ENCODE measurements at places on chromosomes 4 and X. TPM values are rescaled to one million over a fixed set of nuclear protein-coding genes. Genes with fewer than 3 reads are reported as not detected.

The UGT2B10 gene
- 1.5 TPM for polyA plus RNA-seq

The GRIA2 gene
- polyA plus RNA-seq = 1.6 TPM

The STAP1 gene
- polyA plus RNA-seq = 3.0 TPM

The KIF4A gene
- polyA plus RNA-seq = 2.4 TPM

The FRMPD3 gene
- 0.74 TPM for polyA plus RNA-seq

- no peak overlapping the region for H3K4me3 ChIP-seq
- no peaks in the 10 kb centered on the region for H3K36me3 ChIP-seq
- H3K27me3 ChIP-seq = no peaks in the 10 kb centered on the region
- no peak overlapping the region for H3K27ac ChIP-seq
- DNase-seq = no peak
- H3K4me1 ChIP-seq = no peaks in the 10 kb centered on the region
Observed at GRCh38 chrX:106973433-106974149, 26.4 kb downstream of the MORC4 start.

GRCh38 chr4:4284827-4285618, 4.9 kb downstream of the LYAR start:
- H3K27me3 ChIP-seq = no peaks in the 10 kb centered on the region
- no peak overlapping the region for H3K27ac ChIP-seq
- no peak for DNase-seq
- no peaks in the 10 kb centered on the region for H3K36me3 ChIP-seq

GRCh38 chr4:158038718-158039117, 134.1 kb downstream of the GASK1B start:
- H3K27me3 ChIP-seq = no peaks in the 10 kb centered on the region
- H3K36me3 ChIP-seq = no peaks in the 10 kb centered on the region
- no peak overlapping the region for H3K4me3 ChIP-seq
- peaks cover 4% of the 10 kb centered on the region for H3K4me1 ChIP-seq

DNA sequence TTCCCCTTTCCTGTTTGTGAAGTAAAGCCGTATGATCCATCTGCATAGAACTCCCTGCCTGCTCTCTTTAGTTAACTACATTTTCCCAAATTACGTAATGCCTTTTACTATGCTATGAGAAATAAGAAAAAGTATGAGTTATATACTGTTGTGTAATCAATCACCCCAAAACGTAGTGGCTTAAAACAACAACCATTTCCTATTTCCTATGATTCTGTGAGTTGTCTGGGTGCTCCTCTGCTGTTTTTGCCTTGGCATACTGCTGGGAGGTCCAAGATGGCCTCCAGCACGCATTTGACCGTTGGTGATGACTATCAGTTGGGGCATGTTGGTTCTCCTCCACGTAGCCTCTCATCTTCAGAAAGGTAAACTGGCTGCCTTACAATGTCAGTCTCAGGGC, 39.8 kb downstream of the BBS12 start:
- H3K27me3 ChIP-seq = no peaks in the 10 kb centered on the region
- no peak overlapping the region for H3K4me3 ChIP-seq
- no peaks in the 10 kb centered on the region for H3K36me3 ChIP-seq
- no peak for DNase-seq
- H3K4me1 ChIP-seq = no peaks in the 10 kb centered on the region
